CD4-positive, alpha-beta T cell treated with Interleukin-2 at 100 ng/mL for 4 hours (primary cell): ENCODE measurements at places on chromosomes 1 and 21.
A peak's percentile ranks its signal among the peaks of the same experiment; 100 is the strongest.

DNA sequence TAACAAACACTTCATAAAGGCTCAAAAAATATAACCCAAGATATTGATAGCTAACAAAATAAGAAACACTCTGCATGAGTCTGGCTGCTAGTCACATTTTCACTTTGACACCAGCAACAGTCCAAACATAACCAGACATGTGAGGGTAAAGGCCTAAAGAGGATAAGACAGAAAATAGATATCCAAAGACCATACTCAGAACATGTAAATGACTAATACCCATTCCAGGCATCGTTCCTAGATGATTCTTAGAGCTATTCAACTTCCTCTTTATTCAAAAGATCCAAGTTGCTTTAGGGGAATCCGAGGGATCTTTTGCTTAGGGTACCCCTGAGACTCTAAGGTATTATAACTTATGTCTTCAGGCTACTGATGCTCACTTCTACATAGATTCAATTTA lies 5.1 kb downstream of the COL24A1 start:
- no peak for DNase-seq

GRCh38 chr1:99441299-99442095 lies 177.2 kb downstream of the PLPPR4 start:
- DNase-seq: no peak

DNA sequence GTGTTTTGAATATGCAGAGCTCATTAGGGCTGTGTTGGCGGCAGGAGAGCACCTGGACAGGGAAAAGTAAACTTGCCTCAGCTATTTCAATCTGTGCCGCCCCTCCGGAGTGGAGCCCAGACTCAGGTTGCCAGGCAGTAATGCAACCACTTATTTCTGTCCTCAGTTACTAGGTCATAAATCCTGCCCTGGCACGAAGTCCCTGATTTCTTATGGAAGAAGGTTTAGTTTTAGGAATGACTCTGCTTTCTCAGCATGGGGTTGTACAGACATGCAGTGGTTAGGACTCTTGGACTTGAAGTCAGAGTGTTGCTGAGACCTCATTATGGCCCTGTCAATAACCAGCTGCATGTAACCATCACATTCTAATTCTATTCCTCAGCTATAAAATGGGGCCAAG lies 98.3 kb upstream of the FGGY start:
- no peak for DNase-seq

DNA sequence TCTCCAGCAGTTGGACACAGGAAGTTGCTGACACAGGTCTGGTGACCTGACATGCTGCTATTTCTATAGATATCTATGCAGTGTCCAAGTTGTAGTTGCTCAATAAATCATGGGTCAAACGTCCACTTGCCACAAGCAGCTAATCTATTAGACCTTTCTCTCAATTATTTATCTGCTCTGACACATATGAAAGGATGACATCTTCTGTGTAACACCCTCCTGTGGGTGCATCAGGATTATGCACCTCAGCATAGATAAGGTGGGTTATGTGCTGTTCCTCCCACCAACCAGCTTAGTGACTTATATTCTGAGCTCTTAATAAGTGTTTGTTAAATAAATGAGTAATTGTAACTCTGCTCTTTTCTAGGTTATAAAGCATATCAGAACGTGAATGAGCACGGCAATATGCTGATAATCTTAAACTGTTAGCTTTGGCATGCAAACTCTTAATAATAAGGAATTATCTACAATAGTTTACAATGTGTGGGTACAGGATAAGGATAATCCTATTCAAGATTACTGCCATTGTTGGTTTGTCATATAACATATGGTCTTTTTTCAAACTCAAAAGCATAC lies 90.7 kb upstream of the GCLM start:
- no peak for DNase-seq

- no peak for DNase-seq
Observed at GRCh38 chr1:34270181-34270580, 93.5 kb downstream of the C1orf94 start.

- no peak for DNase-seq
Observed at GRCh38 chr1:22861764-22862440, 110.8 kb downstream of the LACTBL1 start.

DNA sequence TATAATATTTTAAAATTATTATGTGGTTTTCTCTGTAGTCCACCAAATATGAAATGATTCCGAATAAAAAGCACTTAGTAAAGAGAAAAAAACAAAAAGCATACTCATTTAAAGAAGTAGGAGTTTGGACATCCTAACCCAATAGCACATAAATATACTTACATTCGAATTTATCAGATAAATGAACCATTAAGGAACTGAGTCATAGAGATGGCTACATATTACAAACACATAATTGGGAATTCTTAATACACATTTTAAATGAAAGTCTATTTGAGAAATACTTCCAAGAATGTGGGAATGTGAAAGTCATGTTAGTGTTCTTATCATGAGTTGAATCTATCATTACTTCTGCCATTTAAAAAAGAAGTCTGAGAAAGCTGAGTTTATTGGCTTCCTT lies 75.0 kb downstream of the USP24 start:
- DNase-seq: no peak

GRCh38 chr1:28853093-28853742 lies 41.2 kb downstream of the OPRD1 start:
- no peak for DNase-seq

DNA sequence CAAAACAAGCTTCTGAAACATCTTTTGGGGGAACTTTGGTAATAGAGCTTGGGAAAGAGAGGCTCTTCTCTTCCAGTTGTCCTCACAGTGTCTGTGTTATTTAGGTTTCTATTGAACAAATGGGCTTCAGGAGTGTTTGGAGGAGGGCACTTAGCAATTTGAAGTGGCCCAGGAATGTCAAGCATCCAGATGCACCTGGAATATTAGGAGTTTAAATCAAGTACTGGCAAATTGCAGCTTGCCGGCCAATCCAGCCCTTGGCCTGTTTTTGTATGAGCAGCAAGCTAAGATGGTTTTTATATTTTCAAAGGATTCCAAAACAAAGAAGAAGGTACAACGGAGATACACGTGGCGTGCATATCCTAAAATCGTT lies 94.7 kb downstream of the CCDC185 start:
- no peak for DNase-seq

GRCh38 chr1:67827688-67828087 lies 5.6 kb downstream of the GNG12 start:
- no peak for DNase-seq

- no peak for DNase-seq
Observed at GRCh38 chr1:152525080-152525641, 10.9 kb downstream of the CRCT1 start.

GRCh38 chr1:59903141-59903754 lies 23.3 kb downstream of the CYP2J2 start:
- DNase-seq: no peak

GRCh38 chr1:17630048-17630830 lies 90.7 kb downstream of the ARHGEF10L start:
- DNase-seq: peak; percentile 15

DNA sequence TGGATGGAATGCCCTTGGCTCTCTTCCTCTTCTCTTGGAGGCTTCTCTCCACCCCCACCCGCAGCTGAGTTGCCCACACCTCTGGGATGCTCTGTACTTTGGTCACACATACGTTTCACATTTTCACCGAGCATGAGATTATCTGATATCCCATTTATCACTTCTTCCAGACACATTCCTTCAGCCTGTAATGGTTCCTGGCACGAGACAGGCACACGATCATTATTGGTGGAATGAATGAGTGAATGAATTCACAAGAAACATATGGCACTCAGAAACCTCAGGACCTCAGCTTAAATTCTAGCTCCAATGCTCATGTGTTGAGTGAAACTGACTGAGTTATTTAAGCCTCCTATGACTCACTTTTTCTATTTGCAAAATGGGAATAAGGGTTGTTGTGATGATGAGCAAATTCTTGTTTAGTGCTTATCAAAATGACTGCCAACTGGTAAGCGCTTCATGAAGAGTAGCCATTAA lies 242.7 kb upstream of the JUN start:
- DNase-seq: no peak

GRCh38 chr21:31346256-31346821 lies 2.3 kb upstream of the TIAM1 start:
- DNase-seq: no peak

GRCh38 chr1:196910215-196910614 lies 22.4 kb downstream of the CFHR4 start:
- DNase-seq: no peak

- no peak for DNase-seq
Observed at GRCh38 chr21:25361097-25361496, 246.2 kb downstream of the MRPL39 start.

DNA sequence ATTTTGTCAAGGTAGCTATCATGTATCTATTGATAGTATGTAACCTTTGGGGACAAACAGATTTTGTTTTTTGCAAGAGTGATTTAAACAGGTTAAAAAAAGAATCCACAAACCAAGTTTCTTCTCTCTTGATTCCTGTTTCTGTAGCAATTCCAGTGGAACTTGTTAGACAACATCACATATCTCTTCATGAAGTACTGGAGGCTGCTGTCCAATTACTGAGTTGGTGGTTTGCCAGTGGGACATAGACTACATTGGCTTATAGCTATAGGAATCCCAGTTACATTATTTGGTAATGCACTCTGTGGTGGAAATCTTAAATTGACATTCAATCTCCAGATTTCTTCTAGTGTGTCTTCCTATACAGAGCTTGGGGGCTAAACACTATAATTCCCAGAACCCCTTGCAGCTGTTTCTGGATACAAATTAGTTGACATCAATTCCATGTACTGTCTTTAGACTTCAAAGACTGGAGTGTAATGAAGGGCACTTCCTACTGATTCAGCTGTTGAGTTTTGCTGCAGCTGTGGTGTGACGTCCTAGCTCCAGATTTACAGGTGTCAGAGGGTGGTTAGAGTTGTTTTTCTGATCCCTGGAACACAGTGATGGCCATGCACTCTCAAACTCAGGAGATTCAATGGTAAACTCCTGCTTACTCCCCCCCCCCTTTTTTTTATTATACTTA lies 29.4 kb upstream of the GCLM start:
- no peak for DNase-seq

DNA sequence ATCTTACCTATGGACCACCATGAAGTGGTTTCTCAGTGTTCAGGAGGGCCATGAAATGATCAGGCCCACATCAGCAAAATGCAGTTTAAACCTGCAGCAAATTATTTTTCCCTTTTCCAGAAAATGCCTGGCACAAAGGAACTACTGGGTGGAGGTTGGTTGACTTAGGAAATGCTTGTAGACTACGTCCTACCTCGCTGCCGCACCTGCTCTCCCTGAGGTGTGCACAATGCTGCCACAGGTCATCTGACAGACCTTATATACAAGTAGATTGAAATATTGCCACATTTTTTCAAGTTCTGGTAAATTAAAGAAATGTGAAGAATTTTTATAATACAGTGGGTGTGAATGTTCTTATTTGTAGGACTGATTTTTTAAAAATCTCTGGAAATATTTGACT lies 166.7 kb upstream of the PDE4B start:
- no peak for DNase-seq

DNA sequence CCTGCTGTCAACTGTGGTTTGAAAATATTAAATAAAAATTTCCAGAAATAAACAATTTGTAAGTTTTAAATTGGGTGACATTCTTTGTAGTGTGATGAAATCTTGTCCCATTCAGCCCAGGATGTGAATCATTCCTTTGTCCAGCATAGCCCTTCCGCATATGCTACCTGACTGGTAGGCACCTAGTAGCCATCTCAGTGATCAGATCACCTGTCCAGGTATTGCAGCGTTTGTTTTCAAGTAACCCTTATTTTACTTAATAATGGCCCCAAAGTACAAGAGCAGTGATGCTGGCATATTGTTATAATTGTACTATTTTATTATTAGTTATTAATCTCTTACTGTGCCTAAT lies 351.6 kb upstream of the B3GALT2 start:
- DNase-seq: no peak

DNA sequence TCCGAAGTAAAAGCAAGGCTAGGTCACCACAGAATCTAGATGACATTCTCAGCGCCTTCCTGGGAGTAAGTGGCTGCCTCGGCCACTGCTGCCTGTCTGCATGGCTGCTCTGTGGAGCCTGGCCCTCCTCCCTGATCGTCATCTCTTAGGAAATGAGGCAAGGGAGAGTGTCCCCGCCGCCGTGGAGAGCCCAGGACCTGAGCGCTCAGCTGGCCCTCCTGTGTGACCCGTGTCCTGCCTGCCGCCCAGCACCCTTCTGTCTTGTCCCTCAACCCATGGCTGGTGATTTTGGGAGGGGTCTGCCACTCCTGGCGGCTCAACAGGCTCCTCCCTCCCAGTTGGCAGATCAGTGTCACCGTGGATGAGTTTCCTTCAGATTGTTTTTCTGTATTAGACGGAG lies 156.4 kb upstream of the COL6A1 start:
- DNase-seq: no peak

GRCh38 chr1:245188403-245188802 lies 33.6 kb downstream of the KIF26B start:
- no peak for DNase-seq

- no peak for DNase-seq
Observed at GRCh38 chr21:41761934-41762635, 4.8 kb downstream of the RIPK4 start.

- DNase-seq: no peak
Observed at GRCh38 chr1:39141925-39142324, 62.6 kb upstream of the MACF1 start.

DNA sequence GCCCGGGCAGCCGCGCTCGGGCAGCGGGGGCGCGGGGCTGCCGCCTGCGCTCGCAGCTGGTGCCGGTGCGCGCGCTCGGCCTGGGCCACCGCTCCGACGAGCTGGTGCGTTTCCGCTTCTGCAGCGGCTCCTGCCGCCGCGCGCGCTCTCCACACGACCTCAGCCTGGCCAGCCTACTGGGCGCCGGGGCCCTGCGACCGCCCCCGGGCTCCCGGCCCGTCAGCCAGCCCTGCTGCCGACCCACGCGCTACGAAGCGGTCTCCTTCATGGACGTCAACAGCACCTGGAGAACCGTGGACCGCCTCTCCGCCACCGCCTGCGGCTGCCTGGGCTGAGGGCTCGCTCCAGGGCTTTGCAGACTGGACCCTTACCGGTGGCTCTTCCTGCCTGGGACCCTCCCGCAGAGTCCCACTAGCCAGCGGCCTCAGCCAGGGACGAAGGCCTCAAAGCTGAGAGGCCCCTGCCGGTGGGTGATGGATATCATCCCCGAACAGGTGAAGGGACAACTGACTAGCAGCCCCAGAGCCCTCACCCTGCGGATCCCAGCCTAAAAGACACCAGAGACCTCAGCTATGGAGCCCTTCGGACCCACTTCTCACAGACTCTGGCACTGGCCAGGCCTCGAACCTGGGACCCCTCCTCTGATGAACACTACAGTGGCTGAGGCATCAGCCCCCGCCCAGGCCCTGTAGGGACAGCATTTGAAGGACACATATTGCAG lies 3.0 kb downstream of the ARTN start:
- DNase-seq: no peak

DNA sequence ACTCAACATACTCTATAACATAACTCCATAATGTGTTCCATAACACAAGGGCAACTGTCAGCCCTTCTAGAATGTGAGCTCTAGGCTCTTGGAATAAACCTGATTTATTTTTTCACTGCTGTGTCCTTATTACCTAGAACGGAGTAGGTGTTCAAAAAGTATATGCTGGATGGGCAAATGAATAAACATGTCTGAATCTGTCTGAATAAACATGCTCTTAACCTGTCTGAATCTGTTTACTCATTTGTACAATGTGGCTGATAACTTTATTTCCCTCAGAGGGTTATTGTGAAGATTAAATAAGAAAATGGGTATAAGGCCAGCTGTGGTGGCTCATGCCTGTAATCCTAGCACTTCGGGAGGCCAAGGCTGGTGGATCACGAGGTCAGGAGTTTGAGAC lies 42.3 kb downstream of the AZIN2 start:
- no peak for DNase-seq

- no peak for DNase-seq
Observed at GRCh38 chr1:216961516-216961915, 238.3 kb upstream of the ESRRG start.

GRCh38 chr21:42386034-42386591 lies 9.7 kb downstream of the TMPRSS3 start:
- no peak for DNase-seq
